CD4-positive, alpha-beta T cell treated with Interferon gamma for 1 hour (primary cell): ENCODE measurements at places on chromosomes 2 and 18.
A peak's percentile ranks its signal among the peaks of the same experiment; 100 is the strongest.

DNA sequence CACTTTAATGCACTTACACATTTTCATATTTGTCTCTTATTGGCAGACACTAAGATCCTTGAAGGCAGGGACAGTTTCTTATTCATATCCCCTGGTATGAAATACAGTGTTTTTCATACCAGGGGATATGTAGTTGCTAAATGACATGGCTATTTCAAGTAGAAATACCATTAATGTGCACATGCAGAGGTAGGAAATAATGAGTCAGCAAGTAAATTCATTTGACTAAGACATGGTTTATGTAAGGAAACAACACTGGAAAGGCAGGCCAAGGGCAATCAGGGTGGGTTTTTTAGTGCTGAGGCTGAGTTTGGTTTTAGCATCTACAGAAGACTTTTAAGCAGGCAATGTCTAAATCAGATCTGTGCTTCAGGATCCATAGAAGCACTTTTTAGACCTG lies 155.9 kb downstream of the WDPCP start:
- no peak for DNase-seq

GRCh38 chr2:132620115-132620514 lies 49.9 kb downstream of the LYPD1 start:
- DNase-seq: no peak

- no peak for DNase-seq
These were observed 66.1 kb downstream of the PTPRM start for GRCh38 chr18:7633171-7633570.

GRCh38 chr18:4077721-4078120 lies 377.4 kb downstream of the DLGAP1 start:
- no peak for DNase-seq

- no peak for DNase-seq
These were observed 45.5 kb downstream of the MYO7B start for GRCh38 chr2:127581050-127581345.

GRCh38 chr2:99860720-99861375 lies 281.5 kb downstream of the AFF3 start:
- no peak for DNase-seq

DNA sequence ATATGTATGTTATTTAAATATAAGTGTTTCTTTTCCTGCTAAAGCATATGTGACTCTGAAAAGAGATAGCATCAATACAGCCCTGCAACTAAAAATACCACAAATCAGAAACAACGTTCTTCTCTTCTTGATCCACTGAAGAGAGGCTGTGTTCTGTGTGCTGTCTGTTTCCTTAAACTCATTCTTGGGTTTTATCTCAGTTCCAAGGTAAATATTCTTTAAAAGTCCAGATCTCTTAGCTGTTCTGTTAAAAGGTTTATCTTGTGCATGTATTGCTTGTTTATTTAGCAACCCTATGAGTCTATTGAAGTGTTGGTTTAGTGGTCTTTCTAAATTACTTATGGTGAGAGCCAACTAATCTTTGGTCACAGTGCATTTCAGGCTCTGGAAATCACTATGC lies 173.3 kb upstream of the NT5C1B start:
- no peak for DNase-seq

DNA sequence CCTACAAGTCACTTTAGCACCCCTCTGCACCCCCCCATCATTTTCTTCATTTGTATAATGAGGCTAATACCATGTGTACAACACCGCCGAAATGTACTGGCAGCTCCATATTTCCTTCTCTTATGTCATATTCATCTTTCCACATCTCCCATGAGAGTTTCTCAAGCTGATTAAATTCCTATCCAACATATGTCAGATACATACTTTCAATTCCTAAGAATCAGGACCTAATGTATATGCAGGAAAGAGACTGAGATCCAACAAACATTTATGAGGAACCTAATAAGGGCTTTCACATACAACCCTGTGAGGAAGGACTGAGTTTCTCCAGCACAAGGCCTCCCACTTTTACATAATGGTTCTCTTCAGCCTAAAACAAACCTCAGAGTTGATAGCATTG lies 41.9 kb downstream of the PRKD3 start:
- no peak for DNase-seq

GRCh38 chr2:33681364-33681757 lies 82.3 kb upstream of the FAM98A start:
- DNase-seq: no peak

- peak; percentile 79 for DNase-seq
These were observed 37.0 kb upstream of the METTL21A start for GRCh38 chr2:207662203-207662602.

DNA sequence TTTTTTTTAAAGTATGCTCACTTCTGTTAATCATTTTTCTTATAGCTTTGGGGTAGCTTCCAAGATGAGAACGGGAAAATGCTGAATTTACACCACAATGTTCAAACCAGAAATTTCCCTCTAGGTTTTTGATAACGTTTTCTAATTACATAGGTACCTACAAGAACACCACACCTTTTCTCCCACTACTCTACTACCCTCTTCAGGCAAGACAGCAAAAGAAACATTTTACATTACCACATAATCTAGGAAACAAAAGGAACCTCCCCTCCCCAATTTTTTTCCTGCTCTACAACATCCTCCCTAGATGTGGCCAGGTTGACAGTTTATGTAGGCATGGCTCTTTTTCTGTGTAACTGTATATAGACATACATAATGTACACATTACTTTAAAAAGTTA lies 32.4 kb downstream of the NDUFAF7 start:
- DNase-seq: no peak

- no peak for DNase-seq
These were observed 24.6 kb downstream of the THAP4 start for GRCh38 chr2:241612156-241613016.

DNA sequence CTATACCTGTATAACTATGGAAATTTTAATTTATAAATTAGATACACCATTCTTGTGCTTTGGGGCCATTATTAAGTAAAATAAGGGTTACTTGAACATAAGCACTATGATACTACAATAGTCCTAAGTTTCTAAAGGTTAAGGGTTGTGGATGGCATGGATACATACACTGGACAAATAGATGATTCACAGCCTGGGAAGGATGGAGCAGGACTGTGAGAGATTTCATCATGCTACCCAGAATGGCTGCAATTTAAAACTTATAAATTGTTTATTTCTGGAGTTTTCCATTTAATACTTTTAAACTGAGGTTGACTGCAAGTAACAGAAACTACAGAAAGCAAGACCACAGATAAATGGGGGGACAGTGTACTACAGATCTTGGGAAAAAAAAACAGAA lies 295.8 kb upstream of the ZNF804A start:
- DNase-seq: no peak

GRCh38 chr2:126662621-126663020 lies 6.7 kb downstream of the GYPC start:
- DNase-seq: no peak

DNA sequence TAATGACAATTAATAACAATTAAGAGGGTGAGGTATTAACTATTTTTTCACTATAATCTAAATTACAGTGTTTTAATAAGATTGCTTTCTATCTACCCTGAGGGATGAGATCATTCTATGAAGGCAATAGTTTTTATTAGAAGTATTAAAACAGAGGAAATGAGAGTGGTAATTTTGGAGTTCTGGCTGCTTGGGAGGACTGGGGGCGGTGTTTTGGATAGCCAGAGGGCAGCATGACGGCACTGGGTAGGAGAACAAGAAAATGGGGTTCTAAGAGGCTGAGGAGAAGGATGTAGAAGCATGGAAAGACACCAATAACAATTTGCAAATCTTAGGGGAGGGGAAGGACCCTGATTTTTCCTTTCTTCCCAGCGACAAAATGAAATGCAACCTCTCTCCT lies 5.1 kb upstream of the DNAJC5G start:
- no peak for DNase-seq

DNA sequence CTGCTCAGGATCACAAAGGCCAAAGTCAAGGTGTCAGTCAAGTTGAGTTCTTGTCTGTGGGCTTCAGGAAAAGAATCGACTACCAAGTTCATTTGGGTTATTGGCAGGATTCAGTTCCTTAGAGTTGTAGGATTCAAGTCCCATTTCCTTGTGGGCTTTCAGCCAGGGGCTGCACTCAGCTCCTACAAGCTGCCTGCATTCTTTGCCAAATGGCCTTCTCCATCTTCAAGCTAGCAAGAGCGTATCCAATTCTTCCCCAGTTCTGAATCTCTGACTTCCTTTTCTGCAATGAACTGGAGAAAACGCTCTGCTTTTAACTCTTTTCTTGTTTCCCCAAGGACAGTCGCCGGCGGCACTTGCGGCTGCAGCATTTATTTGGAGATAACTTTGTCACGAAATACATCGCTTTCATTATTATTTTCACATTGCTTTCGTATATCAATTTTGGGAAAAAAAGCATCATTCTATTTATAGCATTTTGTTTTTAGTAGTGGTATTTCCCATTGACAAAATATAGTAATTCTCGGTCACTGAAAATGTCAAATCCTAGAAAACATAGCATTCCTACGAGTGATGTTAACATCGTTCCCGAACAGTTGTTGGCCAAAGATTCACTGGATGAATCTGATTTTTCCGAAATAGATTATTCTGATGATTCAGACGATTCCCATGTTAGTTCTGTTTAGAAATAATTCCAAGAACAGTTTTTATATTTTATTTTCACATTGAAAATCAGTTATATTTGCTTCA lies 59.6 kb upstream of the SERPINE2 start:
- no peak for DNase-seq

DNA sequence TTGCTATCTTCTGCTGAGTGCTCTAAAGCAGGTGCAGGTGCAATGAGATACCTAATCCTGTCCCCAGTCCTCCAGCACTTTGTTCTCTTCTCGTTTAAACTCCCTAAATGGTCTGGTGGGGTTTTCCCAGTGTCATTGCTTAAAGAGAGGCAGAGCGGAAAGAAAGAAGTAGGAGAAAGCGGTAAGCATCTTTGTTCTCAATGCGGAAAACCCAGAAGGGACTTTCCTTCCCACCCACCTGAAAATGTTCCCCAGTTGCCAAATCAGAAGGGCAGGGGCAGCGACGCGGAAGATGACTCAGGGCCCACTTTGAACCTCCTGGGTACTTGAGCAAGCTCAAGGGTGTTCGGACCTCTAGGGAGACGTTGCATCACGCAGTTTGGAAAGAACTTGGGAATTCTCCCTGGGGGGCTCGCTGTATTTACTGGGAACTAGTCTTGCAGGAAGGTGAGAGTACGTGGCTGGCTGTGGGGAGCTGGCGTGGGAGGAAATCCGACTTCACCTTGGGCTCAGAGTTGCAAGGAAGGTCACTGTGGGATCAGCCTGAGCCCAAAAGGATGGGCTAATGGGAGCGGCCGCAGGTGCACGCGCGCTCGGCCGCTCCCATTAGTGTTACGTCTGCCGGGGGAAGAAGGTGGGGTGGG lies 589 bp upstream of the SGPP2 start:
- peak; percentile 18 for DNase-seq

DNA sequence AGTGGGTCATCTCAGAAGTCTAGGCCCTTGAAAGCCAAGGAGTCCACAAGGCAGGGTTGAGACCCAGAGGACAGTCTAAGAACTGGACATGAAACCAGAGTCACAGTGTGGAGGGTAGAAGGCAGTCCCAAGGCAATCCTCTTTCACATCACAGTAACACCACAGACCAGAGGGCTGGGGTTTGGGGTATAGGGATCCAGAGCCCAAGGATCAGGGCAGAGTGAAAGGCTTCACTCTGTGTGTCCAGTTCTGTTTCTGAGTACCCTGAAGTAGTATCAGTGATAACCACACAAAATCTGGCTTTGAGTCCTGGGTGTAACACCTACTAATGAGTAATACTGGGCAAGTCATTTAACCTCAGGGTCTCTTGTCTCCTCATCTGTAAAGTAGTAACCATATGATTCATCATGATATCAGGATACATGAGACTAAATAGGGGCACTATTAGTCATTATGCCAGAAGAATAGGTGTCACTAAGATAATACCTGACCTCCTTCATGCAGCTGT lies 91.0 kb downstream of the ICA1L start:
- DNase-seq: no peak

GRCh38 chr18:76823587-76824011 lies 1.2 kb downstream of the ZNF236 start:
- no peak for DNase-seq

DNA sequence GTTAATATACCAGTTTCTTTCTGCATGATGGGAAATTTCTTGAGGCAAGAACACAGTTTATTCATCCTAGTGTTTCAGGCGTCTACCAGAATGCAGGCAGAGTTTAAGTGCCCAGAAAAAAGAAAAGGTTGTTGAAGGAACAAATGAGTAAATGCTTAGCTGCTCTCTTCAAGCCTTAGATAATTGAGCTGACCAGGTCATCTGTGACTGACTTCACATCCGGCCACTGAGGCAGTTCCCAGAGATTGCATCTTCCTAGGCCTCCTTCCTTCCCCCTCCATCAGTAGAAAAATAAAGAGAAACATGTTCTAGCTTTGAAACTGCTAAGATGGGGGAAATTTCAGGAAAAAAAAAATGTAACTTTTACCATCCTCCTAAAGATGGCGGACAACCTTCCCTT lies 9.4 kb upstream of the TMEM163 start:
- no peak for DNase-seq

- DNase-seq: no peak
These were observed 21.0 kb downstream of the NOP58 start for GRCh38 chr2:202286595-202286994.

DNA sequence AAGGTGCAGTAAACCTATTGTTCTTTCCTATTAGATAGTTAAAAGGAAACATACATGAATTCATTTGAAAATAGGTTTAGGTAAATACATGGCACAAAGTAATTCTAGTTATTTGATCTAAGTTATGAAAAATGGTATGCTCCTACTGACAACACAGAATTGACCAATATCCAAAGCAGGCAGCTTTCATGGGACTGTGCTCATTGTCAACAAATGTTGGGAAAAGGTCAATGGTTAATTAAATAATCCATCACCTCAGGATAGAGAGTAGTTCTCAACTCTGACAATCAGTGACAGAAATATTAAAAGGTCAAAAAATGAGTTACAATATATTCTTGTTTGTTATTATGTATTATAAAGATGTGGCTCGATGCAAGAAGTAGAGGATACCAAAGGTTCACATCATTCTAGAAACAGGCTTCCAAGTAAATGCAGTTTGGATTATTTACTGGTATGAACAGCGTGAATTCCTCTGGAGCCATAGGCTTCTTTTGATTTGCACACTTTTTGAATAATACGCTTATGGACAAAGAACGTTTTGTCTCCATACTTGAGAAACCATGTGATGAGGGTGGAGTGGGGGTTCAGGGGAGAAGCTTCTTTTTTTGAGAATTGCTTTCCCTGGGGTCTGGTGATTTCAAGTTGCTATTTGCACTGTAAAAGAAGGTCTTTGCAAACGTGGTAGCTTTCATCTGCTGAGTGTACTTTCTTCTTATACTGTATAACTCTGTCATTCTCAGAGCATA lies 422.0 kb upstream of the ZEB2 start:
- no peak for DNase-seq
